ENCODE measurements at places on chromosomes 5 and 9.
A peak's percentile ranks its signal among the peaks of the same experiment; 100 is the strongest.

- DNase-seq: no peak
These were observed 201.3 kb downstream of the ARHGAP26 start for GRCh38 chr5:142971303-142972013.

- DNase-seq: no peak
These were observed 297.6 kb downstream of the BRINP1 start for GRCh38 chr9:119071636-119072035.

DNA sequence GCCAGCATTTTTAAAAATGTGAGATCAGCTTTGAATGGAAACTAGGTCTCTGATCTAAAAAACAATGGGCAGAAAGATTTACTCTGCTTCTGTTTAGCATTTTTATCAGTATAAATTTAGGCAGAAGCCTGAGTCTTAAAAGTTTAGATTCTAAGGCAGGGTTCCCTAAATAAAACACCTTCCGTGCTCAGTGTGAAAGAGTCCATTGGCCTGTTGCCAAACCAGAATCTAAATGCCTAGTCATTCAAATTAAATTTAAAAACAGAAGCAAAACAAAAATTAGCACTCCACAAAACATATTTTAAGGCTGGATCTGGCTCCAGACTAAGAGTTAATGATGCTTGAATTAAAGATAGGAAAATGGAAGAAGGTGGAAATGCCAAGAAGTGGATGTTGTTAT lies 4.5 kb downstream of the TYRP1 start:
- DNase-seq: no peak

DNA sequence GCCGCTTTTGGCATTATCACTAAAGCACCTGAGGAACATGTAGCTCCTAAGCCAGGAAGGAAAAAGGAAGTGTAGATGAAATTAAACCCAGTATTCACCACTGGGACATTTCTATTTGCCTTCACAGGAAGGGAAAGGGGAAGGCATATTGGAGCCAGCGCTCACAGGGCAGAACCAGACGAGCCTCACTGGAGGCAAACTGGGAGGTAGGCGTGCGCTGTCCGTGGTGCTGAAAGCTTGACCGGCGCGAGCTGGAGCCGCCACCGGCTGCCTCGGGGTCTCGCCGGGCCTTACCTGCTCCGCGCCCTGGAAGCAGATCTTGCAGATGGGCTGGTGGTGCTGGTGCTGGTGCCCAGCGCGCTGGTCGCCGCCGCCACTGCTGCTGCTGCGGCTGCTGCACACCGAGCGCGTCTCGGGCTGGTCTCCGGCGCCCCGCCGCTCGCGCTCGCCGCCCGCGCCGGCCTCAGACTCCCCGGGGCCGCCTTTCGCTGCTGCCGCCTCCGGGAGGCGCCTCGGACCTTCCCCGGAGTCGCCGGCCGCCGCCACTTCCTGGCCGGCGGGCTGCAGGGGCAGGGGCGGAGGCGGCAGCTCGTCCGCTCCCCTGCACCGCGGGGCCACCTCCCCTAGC lies 732 bp downstream of the MARCHF11 start:
- DNase-seq: peak; percentile 26

GRCh38 chr5:55485073-55485472 lies 49.7 kb downstream of the PLPP1 start:
- DNase-seq: no peak

- DNase-seq: no peak
These were observed 157.8 kb downstream of the ARHGEF28 start for GRCh38 chr5:73783828-73784227.

- no peak for DNase-seq
These were observed 24.0 kb downstream of the NR6A1 start for GRCh38 chr9:124747065-124747464.

DNA sequence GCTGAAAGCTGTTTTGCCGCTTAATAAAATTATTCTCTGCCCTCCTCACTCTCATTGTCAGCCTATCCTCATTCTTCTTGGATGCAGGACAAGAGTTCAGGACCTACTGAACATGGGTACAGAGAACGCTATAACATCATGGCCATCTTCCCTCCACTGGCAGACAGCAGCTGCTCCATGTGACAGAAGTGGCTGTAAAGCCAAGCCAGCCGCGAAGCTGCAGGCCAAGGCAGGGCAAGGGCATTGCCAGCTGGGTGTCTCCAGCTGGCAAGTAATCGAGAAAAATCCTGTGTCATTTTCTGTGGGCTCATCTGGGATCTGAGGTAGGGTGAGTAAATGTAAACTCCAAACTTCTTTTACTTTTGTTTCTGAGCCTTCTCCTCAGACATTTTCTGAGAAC lies 84.8 kb downstream of the SLC25A46 start:
- DNase-seq: no peak

DNA sequence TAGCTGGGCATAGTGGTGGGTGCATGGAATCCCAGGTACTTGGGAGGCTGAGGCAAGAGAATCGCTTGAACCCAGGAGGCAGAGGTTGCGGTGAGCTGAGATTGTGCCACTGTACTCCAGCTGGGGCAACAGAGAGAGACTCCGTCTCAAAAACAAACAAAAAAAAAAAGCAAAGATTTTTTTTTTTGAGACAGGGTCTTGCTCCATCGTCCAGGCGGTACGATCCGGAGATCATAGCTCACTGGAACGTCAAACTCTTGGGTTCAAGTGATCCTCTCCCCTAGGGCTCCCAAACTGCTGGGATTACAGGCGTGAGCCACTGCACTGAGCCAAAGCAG lies 37.6 kb downstream of the ABCA1 start:
- no peak for DNase-seq

DNA sequence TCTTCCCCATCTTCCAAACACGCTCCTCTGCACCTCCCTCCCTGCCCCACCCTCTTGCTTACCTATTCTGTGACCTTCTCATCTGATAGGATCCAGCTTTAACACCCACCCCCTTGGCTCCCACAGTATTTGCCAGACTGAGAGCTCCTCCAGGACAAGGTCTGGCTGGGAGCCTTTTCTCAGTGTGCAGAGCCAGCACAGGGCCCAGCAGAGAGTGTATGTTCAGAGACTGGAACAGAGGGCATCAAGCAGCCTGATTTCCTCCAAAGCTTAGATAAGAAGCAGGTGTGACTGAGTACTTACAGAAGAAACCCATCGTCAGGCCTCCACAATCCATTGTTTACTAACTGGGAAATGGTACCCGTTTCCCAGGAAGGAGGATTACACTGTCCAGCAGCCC lies 26.6 kb downstream of the LHX6 start:
- no peak for DNase-seq

DNA sequence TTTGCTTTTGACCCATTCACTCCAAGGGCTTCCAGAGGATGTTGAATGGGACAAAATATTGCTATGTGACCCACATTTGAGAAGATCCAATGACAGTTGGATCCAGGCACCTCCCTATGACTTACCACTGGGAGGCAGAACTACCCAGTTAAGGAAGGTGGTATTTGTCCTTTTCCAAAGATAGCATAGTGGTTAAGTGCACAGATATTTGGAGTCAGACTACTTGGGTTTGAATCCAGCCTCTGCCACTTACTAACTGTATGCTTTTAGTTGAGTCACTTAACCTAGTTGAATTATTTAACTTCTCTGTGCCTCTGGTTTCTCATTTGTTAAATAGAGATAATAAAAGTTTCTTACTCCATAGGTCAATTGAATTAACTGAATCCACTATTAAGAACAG lies 74.5 kb upstream of the PALM2AKAP2 start:
- no peak for DNase-seq

- no peak for DNase-seq
These were observed 2.4 kb upstream of the UHRF2 start for GRCh38 chr9:6410633-6411032.

DNA sequence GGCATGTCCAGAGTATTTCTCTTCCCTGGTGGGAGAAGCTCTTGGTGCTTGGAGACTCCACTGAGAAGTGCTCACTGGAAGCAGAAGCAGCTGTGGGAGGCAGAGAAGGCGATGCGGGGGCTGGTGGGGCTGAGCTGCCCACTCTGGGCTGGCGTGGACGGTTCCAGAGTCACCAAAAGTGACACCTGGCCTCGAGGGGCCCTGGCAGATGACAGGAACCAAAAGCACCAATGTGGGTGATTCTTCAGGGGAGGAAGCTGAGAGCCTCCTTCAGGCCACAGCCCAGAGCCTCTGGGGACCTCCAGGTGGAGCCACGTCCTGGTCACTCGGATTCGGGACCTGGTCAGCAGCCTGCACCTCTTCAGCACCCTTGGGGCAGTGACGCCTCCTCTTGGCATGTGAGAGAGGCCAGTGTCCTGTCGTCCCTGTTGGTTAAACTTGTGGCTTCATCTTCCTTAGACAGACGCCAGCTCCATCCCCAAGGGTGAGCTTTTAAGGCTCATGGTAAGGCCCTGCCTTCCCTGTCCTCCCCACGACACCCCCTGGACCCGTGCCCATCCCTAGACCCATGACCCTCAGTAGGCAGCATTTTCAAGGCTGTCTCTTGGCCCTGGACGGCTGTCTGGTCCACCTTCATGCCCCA lies 78.7 kb upstream of the IRX4 start:
- DNase-seq: no peak

GRCh38 chr5:138793575-138793974 lies 40.4 kb downstream of the CTNNA1 start:
- no peak for DNase-seq

GRCh38 chr5:135739383-135739981 lies 95.0 kb upstream of the SLC25A48 start:
- no peak for DNase-seq

GRCh38 chr9:70228118-70228517 lies 30.7 kb upstream of the SMC5 start:
- no peak for DNase-seq

DNA sequence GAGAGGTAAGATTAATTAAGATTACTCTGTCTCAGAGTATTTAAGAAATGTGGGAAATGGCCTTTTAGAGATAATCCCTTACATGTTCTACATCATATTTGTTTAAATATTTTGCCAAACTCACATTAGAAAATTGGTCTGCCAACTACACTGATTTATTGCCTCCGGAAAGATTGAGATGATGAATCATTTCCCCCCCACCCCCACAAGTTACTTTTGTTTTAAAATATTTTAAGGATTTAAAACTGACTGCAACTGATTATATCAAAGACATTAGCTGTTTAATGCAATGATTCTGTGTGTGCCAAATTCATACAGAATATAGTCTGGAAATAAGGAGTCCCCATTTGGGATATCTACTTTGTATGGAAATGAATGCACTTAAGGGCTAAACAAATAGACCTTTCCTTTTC lies 674.4 kb downstream of the PRR16 start:
- DNase-seq: no peak

DNA sequence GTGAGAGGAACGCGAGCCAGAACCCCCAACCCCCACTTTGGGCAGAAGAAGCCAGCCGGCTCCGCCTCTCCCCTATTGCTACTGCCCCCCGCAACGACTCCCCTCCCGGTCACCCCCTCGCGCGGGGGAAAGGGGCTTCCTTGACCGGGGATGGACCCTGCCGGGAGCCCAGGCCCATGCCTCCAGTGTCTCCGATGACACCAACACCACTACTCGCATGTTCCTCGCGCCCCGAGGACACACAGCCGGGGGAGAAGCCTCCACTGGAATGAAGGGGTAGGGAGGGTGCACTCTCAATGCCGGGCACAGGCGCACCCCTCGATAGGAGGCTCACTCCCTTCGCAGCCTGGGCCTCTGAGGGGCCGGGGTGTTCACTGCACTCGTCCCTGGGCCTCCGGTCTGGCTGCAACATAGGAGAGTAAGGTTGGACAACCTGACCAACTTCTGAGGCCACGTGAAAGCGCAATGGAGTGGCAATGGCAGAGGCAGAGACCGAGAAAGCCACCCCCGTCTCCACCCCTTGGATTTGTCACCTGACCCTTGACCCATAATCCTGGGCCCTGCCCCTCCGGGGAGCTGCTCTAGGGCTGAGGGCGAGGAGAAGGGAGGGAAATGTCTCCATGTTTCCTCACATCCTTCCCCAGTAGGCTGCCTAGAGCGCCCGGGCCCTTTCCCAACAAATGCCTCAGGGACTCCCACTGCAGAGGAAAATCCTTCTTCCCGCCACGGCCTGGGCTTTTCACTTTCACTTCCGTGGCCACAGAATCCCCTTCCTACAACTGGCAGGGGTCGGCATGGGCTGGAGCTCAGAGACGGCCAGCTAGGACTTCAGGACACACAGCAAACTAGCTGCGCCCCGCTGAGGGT lies 1.1 kb upstream of the CNTFR start:
- DNase-seq: peak; percentile 19

DNA sequence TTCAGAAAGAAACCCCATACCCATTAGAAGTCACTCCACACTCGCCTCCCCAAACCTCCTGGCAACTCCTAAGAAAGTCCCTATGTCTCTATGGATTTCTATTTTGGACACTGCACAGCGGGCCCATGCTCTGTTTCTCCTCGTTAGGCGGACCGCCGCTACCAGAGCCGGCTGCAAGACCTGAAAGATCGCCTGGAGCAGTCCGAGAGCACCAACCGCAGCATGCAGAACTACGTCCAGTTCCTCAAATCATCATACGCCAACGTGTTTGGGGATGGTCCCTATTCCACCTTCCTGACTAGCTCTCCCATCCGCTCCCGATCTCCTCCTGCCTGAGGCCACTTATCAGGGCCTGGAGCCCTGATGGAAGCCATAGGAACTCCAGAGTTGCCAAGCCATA lies 4.6 kb upstream of the GLE1 start:
- no peak for DNase-seq

GRCh38 chr9:33136721-33137670 lies 30.1 kb downstream of the B4GALT1 start:
- DNase-seq: no peak

DNA sequence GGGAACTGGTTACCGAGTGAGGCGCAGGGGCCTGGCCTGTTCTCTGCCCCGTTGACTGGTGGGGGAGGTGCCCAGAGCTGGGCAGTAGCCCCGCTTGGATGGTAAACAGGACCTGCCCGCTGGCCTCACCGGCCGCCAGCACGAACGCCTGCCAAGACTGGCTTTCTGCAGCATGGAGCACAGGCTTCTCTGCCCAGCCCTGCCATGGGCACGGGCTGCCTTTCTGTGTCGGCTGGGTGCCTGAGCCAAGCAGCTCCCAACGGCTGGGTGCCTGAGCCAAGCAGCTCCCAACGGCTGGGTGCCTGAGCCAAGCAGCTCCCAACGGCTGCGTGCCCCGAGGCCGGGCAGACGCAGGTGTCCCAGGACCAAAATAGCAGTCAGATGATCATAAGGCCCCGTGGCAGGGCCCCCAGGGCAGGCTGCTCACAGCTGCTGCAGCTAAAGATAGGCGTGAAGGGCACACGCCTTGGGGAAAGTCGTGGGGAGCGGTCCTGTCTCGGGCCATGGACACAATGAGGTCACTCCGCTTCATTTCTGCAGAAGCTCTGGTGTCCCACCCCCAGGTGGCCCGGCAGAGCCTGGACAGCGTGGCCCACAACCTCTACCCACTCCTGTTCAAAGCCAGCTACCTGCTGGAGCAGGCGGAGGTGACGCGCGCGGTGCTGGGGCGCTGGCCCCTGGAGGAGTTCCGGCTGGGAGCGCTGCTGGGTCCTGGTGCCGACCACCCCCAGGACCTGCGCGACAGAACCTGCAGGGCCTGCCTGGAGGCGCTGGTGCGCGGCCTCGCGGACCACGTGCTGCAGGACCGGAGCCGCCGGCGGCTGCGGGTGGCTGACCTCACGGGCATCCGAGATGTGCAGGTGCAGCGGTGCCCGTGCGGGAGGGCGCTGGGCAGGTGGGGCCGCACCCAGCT lies at the start of gene LRRC14B:
LRRC14B (plus strand) TSS at position 460 of the 913 bp plus-strand sequence; CDS start at position 504, 44 bp downstream.
- DNase-seq: no peak

GRCh38 chr9:95498641-95499040 lies 18.1 kb downstream of the PTCH1 start:
- DNase-seq: no peak

GRCh38 chr5:63101870-63102269 lies 523.3 kb downstream of the LRRC70 start:
- no peak for DNase-seq

Measured in CD4-positive, alpha-beta T cell (primary cell).